Cardiac muscle cell (in vitro differentiated cells and primary cell): ENCODE measurements at places on chromosomes 16 and 17. TPM values are rescaled to one million over a fixed set of nuclear protein-coding genes. Genes with fewer than 3 reads are reported as not detected.

Gene KRT33B
- total RNA-seq = not detected in 2 replicates

Gene LIMD2
- 58.8 and 76.3 TPM in 2 replicates for total RNA-seq

- no peak for DNase-seq
Observed at GRCh38 chr16:57528499-57529390, 7.6 kb downstream of the CCDC102A start.

Gene TELO2
- 48.2 and 51.6 TPM in 2 replicates for total RNA-seq

GRCh38 chr16:2912330-2913199, 834 bp downstream of the FLYWCH1 start:
- peak; percentile 44 for DNase-seq

Gene SLC47A1
- total RNA-seq = 16.0 and 48.6 TPM in 2 replicates
